ENCODE measurements at places on chromosomes 11 and 22.

- no peak for DNase-seq
Measured at GRCh38 chr11:120681434-120682331, 170.1 kb downstream of the GRIK4 start.

DNA sequence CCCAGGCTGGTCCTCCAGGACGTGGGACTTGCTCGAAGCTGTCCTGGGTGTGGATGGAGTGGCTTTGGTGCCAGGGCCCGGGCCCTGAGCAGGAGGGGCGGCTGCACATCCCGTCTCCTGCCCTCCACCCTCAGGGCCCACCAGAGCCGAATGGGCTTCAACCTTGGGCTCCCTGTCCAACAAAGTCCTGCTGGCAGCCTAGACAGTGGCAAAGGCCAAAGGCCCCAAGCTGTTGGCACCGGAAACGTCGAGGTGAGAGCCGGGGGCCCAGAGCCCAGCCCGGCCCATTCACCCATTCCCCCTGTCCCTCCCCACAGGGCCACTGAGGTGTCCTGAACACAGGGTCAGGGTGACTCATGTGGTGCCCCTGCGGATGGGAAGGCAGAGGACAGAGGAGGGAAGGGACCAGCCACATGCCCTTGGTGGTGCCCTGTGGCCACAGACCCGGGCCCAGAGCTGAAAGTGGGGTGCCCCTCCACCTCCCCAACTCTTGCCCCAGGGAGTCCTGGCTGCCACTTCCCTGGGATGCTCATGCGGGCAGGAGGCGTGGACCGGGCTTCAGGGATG is 9.1 kb downstream of the TSPAN32 start:
- peak; percentile 5 for DNase-seq

- DNase-seq = peak; percentile 15
Measured at GRCh38 chr11:15967966-15968365, 388.4 kb downstream of the SOX6 start.

DNA sequence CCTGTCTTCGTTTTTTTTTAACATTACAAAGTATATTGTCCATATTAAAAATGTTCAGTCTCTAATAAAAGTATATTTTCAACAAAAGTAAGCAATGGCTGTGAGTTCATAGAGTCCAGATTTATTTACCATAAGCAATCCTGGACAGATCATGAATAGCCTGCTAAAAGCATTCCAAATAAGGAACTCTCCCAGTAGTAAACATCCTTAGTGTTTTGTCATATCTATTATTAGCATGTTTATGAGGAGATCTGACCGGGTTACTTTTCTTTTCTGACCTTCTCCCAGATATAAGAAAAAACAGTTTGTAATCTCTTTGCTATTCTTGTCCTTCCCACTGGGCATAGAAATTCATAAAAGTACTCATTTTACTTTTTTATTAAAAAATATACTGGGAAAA is 403.9 kb upstream of the ANO3 start:
- no peak for DNase-seq

GRCh38 chr11:75524665-75525432 is 892 bp downstream of the GDPD5 start:
- peak; percentile 47 for DNase-seq

- DNase-seq = no peak
Measured at GRCh38 chr11:72232260-72233055, 7.9 kb downstream of the INPPL1 start.

DNA sequence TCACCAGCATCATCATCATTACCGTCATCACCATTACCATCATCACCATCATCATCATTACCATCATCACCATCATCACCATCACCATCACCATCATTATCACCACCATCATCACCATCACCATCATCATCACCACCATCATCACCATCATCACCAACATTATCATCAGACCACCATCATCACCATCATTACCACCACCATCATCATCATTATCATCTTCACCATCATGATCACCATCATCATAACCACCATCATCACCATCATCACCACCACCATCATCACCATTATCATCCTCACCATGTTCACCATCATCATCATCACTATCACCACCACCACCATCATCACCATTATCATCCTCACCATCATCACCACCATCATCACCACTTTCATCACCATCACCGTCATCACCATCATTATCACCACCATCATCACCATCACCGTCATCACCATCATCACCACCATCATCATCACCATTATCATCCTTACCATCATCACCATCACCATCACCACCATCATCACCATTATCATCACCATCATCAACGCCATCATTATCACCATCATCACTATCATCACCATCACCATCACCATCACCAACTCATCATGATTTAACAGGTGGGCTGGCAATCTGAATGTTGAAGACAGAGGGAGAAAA is 2.4 kb upstream of the MYEOV start:
- DNase-seq = no peak

GRCh38 chr11:27241311-27242122 is 121.5 kb downstream of the CCDC34 start:
- DNase-seq = no peak
